ENCODE measurements at places on chromosomes 4 and X.

- DNase-seq = no peak
Observed at GRCh38 chr4:65344278-65344825, 325.9 kb downstream of the EPHA5 start.

GRCh38 chr4:22030307-22030706, 81.7 kb upstream of the KCNIP4 start:
- DNase-seq = no peak

GRCh38 chr4:158824425-158825274, 55.8 kb downstream of the FNIP2 start:
- DNase-seq = no peak

DNA sequence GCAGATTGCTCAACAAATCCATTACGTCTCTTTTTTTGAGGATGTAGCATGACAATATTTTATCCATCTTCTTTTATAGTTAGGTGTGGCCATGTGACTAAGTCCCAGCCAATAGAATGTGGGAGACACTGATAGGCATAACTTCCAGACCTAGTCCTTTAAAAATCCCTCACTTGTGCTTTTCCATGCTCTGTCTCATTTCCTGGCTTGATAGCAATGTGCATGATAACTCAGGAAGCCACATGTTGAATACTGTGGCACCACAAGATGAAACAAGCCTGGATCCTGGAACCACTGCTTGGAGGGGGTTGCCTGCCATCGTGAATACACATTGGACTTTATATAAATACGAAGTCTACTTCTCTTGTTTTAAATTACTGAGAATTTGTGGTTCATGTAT, 184.0 kb upstream of the NEIL3 start:
- no peak for DNase-seq

- DNase-seq = no peak
Observed at GRCh38 chr4:20615486-20616260, 84.6 kb upstream of the PACRGL start.

DNA sequence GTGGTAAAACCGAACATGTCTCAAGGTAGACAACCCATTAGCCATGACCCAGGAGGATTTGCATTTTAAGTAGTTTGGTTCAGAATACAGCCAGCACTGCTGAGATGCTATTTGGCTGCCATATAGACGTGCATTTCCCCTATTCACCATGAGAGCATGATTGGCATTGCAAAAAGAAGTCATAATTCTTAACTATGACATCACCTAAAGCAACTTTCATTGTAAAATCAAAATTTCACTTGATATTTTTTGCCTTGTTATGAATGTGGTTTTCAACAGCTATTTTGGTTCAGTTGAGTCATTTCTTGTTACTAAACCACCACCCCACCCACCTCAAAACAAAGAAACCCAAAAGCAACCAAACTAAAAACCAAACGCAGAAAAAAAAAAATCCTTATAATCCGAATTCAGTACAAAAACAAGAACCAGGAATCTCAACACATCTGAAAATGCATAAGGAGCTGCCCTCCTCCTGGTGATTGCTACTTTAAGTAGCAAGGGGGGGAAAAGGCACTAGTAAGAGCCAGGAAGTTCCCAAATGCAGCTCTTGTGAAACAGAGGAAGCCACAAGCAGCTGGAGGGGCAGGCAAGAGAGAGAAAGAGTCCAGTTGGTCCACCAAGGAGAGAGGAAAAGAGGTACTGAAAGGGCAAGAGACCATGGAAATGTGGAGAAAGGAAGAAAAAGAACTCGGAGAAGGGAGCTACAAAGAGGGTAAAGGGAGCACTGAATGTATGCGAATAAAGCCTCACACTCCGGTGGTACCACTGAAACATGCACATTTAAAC, 3.1 kb downstream of the SLITRK4 start:
- DNase-seq = no peak

GRCh38 chrX:475926-476723, 89.4 kb upstream of the PPP2R3B start:
- no peak for DNase-seq

GRCh38 chr4:19300213-19300612, 951.5 kb upstream of the SLIT2 start:
- no peak for DNase-seq

DNA sequence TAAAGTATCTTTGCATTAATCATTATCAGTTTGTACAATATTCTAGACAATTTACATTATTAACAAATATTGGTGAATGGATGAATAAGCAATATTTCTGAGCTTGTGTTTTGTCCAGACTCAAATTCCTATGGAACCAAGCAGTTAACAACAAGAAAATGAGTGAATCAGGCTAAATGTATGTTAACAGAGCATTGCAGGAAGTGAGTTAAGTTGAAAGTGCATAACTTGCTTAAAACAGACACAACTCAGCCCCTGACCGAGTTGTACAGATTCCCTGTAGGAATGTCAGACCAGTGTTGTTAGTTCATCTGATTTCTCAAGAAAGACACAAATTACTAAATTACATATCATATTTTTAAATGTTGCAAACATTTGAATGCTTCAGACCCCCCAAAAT, 23.7 kb upstream of the CSN1S1 start:
- DNase-seq = no peak

GRCh38 chrX:119990556-119991004, 47.0 kb upstream of the NKAP start:
- no peak for DNase-seq

- DNase-seq = no peak
Observed at GRCh38 chr4:145179281-145179860, 1.0 kb downstream of the OTUD4 start.

- DNase-seq = no peak
Observed at GRCh38 chrX:9160698-9161329, 126.9 kb upstream of the FAM9B start.

- DNase-seq = no peak
Observed at GRCh38 chrX:118536687-118537461, 41.3 kb downstream of the DOCK11 start.

GRCh38 chr4:35461931-35462659, 782.2 kb downstream of the ARAP2 start:
- DNase-seq = no peak

- no peak for DNase-seq
Observed at GRCh38 chrX:12949927-12950656, 24.8 kb upstream of the TMSB4X start.

DNA sequence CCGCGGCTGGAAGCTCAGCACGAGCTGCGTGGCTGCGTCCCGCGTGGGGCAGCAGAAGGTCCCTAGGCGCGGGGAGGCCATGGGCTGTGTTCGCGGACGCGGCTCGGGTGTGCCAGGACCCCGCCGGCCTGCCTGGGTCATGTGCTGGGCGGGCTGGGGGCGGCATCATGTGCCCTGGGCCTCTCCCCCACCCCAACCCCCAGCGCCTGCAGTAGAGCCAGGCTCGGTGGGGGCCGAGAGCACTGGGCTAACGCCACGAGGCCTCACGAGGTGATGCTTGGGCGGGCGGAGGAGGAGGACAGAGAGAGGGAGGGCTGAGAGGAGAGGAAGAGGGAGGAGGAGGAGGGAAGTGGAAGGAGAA, at the start of gene GPR143:
Gene GPR143 (minus strand): TSS at position 111 of the 361 bp plus-strand sequence. CDS start 30 bp downstream, at position 81.
- no peak for DNase-seq

- no peak for DNase-seq
Observed at GRCh38 chr4:106587558-106587957, 219.0 kb upstream of the GIMD1 start.

- DNase-seq = no peak
Observed at GRCh38 chr4:39330353-39330752, 35.8 kb downstream of the RFC1 start.

GRCh38 chrX:151476604-151477303, 79.7 kb downstream of the VMA21 start:
- no peak for DNase-seq

GRCh38 chrX:150704030-150704613, 10.9 kb downstream of the MTMR1 start:
- no peak for DNase-seq

DNA sequence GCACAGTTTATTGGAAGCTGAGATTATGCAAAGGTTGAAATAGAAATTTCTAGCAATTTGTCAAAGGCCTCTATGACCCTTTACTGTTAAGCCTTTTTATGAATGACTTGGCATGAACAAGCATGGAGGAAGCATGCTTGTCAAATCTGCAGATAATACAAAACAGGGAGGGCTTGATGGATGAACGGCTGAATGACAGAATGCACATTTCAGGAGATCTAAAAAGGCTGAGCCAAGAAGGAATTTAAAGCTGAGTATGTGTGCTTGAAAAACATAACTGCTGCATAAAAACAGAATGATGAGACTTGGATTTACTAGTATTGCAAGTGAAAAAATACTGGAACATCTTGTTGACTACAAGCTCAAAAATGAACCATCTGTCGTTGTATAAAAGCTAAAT, 29.0 kb upstream of the UBE2K start:
- no peak for DNase-seq

All from cortex of kidney (tissue), 1 donor.